IPS DF 6.9 (cell line): ENCODE measurements at places on chromosomes 16 and 17.

- no peaks in the 10 kb centered on the region for H3K4me1 ChIP-seq
- H3K27me3 ChIP-seq = no peaks in the 10 kb centered on the region
- H3K27ac ChIP-seq = no peak overlapping the region
- no peaks in the 10 kb centered on the region for H3K36me3 ChIP-seq
- no peak overlapping the region for H3K4me3 ChIP-seq
These were observed 4.9 kb downstream of the MYH1 start for GRCh38 chr17:10513299-10514067.

DNA sequence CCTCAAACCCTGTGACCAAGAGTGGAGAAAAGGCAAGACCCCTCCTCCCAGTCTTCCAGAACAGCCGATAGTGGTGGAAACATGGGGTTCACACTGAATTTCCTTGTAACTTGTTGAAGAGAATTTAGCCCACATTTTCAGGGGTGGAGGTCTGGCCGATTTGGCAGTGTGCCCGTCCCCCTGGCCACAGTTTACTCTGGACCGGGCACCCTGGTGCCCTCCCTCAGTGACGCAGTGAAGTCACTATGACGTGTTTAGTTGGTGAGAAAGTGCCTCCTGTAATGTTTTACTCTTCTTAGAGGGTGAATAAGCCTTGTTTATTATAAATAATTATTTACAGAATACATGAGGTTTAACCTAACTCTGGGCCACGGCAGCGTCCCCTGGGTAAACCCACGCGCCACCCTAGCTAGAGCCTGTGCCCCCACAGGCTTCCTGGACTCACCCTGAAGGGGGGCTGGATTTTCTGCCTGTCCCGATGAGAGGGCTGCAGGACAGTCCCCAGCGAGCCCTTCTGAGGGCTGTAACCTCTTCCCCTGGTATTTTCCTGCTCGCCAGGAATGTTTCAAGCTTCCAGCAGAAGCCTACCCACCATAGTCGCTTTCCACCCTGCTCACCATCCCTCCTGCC lies 316.9 kb downstream of the SEC14L1 start:
- no peak overlapping the region for H3K4me3 ChIP-seq
- H3K27ac ChIP-seq = no peak overlapping the region
- no peaks in the 10 kb centered on the region for H3K36me3 ChIP-seq
- no peak for DNase-seq

DNA sequence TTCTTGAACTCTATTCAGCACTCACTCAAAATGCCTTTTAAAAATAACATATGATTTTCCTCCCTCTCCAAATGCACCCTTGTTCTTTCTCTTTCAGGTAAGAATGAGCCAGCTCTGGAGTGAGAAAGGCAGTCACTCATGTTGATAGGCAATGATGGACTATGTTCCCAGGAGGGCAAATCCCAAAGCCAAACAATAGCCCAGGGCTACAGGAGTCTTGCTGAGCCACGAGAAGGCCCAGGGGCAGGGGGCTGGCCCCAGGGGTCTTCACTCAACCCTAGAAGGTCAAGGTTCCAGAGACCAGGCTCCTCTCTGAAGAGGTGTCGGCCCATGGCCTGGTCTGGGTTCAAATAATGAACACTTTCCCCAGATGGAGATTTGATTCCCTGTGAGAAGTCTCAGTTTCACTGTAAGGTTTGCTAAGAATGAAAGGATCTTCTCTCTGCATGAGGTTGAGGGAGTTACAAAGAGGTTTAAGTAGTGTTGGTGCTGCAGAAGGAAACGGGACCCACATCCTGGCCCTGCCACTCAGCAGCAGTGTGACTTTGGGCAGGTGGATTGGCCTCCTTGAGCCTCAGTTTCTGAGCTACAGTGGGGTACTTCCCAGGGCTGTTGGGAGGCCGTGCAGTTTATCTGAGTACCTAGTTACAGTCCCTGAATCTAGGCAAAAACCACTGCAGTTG lies 49.0 kb downstream of the RTN4RL1 start:
- H3K4me3 ChIP-seq = no peak overlapping the region
- no peak overlapping the region for H3K27ac ChIP-seq
- 0 out of 2 replicates have a peak, but pooled peaks cover 1% of the 10 kb centered on the region for H3K4me1 ChIP-seq
- no peak for DNase-seq
- no peaks in the 10 kb centered on the region for H3K36me3 ChIP-seq
- no peaks in the 10 kb centered on the region for H3K27me3 ChIP-seq

DNA sequence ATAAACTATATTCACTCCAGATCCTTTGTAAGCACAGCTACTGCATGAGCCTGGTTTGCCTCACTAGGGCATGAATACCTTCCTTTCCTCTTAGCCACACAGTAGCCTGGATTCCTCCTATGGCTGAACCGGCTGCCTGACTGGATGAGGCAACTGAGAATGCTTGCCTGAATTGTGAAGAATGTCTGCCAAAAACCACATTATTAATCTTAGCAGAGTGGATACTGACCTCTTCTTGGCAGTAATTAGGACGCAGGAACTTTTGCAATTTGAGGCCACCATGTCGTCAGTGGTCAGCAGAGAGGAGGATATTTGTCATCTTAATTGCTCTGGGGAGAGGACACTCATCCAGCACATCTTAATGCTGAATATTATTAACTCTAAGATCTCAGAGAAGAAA lies 651.8 kb upstream of the GOT2 start:
- no peaks in the 10 kb centered on the region for H3K27me3 ChIP-seq
- H3K27ac ChIP-seq = no peak overlapping the region
- no peak for DNase-seq
- no peak overlapping the region for H3K4me3 ChIP-seq
- no peaks in the 10 kb centered on the region for H3K36me3 ChIP-seq

- no peak overlapping the region for H3K4me3 ChIP-seq
- 0 out of 2 replicates have a peak, but pooled peaks cover 2% of the 10 kb centered on the region for H3K4me1 ChIP-seq
- no peaks in the 10 kb centered on the region for H3K27me3 ChIP-seq
- no peak for DNase-seq
These were observed 10.0 kb downstream of the CYBC1 start for GRCh38 chr17:82440469-82440981.

DNA sequence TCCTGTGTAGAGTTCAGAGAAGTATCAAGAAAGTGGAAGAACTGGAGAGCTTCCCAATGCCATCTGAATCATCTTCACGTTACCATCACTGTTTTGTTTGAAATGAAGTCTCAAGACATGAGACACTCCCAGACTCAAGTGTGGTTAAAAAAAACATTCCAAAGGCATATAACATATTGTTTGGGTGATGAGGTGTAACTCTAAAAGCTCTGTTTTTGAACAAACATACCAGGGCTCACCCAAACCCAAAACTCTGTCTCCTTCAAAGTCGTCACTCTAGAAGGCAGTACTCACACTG lies 6.3 kb upstream of the ZCCHC14 start:
- no peaks in the 10 kb centered on the region for H3K4me1 ChIP-seq
- no peak overlapping the region for H3K27ac ChIP-seq
- no peak overlapping the region for H3K4me3 ChIP-seq
- no peaks in the 10 kb centered on the region for H3K27me3 ChIP-seq
- H3K36me3 ChIP-seq = no peaks in the 10 kb centered on the region

DNA sequence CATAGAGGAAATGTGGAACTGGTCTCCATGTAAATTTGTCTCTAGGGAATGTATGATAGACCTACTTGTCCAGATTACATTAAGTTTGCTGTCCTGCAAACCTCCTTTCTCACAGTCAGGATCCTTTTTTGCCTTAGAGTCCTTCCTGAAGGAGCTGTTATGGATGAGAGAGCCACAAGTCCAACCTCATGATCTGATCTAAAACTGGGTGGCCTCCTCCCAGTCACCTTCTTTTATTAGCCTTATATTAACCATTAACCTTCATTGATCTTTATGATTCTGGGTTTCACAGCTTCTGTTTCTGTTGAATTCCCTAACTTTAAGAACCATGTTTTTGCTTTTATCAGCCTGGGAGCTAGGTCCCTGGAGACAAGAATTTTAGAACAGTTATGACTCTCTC lies 64.1 kb downstream of the NEUROD2 start:
- DNase-seq = no peak
- no peaks in the 10 kb centered on the region for H3K4me1 ChIP-seq
- no peaks in the 10 kb centered on the region for H3K36me3 ChIP-seq

- DNase-seq = no peak
- no peaks in the 10 kb centered on the region for H3K36me3 ChIP-seq
- H3K4me3 ChIP-seq = no peak overlapping the region
- H3K27me3 ChIP-seq = no peaks in the 10 kb centered on the region
- no peaks in the 10 kb centered on the region for H3K4me1 ChIP-seq
These were observed 19.8 kb upstream of the MARCHF10 start for GRCh38 chr17:62827746-62828485.

DNA sequence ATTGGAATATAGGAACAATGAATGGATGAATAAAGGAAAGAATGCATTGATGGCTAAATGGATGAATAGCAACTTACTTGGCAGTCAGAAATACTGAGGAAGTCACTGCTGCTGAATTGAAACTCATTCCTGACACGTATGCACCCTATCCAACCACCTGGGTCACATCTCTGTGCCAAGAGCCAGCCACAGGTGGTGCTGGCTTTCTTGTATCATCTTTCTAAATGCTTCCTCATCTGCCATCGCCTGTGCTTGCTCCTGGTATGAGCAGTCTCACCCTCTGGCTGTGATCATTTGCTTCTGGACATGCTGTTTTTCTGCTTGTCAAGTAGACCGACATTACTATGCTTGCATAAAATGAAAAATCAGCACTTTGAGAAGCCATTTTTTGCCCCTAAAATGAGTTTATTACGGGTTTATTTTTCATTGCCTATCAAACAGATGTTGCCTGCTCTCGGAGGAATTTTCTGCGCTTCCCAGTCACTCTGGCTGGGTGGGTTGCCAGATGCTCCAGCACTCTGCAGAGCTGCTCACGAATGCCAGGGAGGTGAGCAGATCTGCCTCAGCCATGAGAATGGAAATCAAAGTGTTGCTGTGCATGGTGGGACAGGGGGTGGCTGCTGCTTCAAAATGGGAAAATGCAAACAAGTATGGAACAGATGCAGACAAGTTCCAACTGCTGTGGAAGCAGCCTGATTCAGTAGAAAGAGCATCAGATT lies 1349.6 kb upstream of the CDH8 start:
- no peak for DNase-seq
- H3K27me3 ChIP-seq = no peaks in the 10 kb centered on the region
- H3K27ac ChIP-seq = no peak overlapping the region
- no peaks in the 10 kb centered on the region for H3K36me3 ChIP-seq
- H3K4me1 ChIP-seq = 0 out of 2 replicates have a peak, but pooled peaks cover 1% of the 10 kb centered on the region
- no peak overlapping the region for H3K4me3 ChIP-seq
